ENCODE measurements at places on chromosomes 1 and 21. TPM values are rescaled to one million over a fixed set of nuclear protein-coding genes. Genes with fewer than 3 reads are reported as not detected.

GRCh38 chr1:13911697-13912619 lies 212.0 kb downstream of the PRDM2 start:
- no peak for DNase-seq

DNA sequence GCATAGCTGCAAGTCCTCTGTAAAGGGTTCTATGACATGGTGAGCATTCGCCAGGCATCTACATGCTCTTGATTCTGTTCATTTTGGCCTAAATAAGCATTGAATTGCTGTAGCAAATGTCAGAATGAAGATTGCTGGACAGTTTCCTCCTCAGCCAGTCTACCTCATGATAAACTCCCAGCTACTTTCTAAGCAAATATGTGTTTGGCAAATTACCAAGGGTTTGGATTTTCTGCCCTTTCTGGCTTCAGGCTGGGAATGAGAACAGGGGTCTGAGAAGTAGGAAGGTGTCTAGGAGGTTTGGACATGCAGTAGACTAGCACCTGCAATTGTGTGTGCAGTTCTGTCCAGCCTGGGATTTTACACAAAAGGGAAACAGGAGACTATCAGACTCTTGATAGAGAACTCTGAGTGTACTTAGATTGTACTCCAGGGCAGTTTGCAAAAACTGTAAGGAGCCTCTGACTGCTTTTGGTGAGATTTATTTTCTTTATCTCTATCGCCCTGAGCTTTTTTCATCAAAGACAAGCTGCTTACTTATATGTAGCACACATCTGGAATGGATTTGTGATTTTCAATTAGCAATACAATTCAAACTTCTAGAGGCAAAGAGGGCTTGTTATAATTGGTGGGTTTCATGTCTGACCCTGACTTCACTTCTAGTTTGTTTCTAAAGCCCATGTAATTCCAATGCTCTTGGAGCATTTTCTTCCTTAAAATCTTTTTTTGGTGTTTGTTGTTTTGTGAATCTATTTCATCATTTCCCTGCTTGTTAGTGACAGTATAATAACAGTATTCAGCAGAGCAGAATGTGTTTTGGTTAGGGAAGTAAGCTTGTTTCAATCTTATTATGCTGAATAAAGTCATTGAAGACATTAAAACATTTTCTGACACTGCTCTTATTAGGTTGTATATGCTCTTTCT lies 150.8 kb downstream of the VPS13D start:
- DNase-seq: no peak

DNA sequence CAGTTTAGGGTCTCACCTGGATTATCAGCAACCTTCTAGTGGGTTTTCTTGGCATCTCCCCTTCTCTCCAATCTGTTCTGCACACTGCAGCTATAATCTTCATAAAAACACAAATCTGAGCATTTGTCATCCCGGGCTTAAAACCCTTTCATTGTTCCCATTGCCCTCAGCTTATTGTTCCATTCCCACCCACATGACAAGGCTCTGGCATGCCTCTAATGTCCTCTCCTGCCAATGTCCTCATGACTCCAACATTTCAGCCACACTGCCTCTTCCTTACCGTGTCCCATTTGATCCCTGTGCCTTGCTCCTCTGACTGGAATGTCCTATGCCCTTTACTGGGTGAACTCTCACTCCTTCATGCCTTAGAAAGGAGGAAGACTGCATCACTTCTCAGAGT lies 7.5 kb upstream of the DPH2 start:
- DNase-seq: no peak

DNA sequence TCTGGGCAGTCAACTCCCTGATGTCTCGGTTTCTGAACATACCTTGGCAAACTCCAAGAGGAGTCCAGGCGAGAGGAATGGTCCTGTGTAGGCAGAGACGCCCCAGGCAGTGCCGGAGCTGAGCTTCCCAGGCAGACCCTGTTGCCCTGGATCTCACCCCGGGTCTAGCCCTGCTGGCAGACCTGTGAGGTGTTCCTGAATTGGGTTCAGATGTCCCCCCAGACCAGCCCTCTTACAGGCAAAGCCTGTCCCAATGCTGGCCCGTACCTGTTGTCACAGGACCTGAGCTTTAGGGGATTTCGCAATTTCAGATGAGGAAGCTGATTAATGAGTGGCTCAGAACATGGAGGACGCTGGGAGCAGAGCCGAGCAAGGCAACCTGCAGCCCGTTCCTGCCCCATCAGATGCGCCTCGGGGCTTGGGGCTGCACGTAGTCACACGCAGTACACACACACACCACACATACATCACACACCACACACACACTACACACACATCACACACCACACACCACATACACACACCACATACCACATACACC lies 38.5 kb upstream of the PDE9A start:
- peak; percentile 51 for DNase-seq

The RPTN gene
- 25.2 TPM for total RNA-seq
